ENCODE measurements at places on chromosomes 16 and 17.

DNA sequence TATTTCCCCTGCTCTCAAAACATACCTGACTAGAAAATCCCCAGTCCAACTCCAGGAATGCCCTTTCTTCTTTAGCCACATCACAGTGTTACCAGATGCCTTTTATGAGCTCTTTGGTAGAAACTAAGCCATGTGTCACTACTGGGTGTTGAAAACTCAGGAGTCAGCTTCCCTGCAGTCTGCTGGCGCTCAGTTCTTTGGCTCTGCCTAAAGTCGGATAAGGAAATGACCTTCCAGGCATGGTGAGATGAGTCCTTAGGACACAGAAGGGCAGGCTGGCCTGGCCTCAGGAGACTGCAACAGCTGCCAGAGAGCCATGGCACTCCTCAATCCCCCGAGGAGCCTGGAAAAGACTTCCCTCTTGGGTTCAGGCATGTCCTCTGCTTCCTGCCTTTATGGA, 89.1 kb downstream of the CDH13 start:
- no peak for DNase-seq

DNA sequence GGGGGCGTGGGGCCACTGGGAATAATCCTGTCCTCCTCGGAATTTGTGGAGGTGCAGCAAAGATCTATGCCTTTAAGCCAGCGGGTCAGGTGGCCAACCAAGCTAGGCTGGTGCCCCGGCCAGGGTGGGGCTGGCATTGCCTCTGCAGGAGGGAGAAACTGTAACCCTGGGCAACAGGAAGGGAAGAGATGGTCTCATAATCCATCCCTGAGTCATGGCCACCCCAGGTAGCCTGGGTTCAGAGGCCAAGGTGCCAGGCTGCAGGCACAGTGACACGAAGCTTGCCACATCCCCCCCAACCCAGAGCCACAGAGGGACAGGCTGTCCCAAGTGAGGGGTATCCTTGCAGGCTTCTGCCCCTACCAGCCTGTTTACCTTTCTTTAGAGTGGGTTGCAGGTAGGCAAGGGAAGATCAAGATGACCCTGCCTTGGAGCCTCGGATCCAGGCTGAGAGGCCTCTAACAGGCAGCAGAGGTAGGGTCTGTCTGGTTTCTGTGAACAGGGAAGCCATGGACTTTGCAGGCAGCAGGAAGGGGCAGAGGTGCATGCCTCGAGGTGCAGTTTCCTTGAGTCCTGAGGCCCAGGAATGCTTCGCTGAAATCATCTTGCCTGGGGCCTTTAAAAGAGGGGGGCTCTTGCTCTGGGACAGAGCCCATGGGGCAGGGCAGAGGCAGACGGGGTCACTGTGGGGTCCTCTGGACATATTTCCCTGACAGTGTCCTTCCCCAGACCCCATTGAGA, 4.0 kb downstream of the LASP1 start:
- no peak for DNase-seq

DNA sequence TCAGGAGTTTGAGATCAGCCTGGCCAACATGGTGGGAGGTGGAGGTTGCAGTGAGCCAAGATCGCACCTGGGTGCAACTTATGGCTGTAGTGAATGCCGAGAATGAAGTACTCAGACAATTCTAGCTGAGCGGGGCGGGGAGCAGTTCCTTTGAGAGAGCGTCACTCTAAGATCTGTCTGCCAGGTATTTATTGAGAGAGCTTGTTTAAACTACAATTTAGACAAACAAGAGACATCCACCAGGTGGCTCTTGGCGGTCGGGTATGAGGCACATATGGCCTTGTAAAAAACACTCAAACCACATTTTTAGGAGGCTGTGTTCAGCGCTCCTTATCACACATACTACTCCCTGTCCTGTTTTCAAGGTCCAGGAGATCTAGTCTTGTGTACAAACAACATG, 40.6 kb upstream of the CDH1 start:
- no peak for DNase-seq

GRCh38 chr17:35900708-35901480, 20.7 kb upstream of the CCL5 start:
- DNase-seq: no peak

DNA sequence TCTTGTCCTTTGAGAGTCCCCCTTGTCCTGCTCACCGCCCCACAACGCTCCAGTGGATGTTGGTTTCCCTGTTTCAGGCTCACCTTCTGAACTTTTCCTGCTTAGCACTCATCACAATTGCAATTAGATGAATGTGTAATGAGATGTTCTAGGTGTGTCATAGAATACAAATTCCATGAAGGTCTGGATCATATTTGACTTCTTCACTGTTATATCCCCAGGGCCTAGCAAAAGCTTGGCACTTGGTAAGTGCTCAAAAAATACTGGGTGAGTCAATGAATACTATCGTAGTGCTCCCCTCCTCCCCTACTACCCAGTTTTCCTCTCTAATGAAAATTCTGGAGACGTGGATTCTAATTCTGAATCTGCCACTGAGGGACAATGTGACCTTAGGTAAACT, 33.1 kb downstream of the DNAH3 start:
- no peak for DNase-seq

GRCh38 chr17:34837876-34838478, 123.3 kb downstream of the CCT6B start:
- DNase-seq: no peak

GRCh38 chr16:22325598-22326368, 28.6 kb downstream of the POLR3E start:
- no peak for DNase-seq

DNA sequence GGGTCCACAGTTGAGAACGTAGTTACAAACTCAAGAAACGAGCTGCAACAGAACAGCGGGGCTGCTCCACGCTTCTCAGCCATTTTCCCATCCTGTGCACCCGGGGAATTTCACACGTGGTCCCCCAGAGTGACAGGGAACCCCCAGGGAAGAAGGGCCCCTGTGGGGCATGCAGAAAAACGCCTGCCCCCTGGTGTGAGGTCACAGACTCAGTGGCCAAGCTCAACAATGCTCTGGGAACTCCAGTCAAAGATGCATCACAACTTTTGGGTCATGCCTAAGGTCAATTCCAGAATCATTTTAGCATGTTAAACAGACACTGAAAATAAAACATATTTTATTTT, 115.4 kb downstream of the ZNF778 start:
- DNase-seq: no peak

DNA sequence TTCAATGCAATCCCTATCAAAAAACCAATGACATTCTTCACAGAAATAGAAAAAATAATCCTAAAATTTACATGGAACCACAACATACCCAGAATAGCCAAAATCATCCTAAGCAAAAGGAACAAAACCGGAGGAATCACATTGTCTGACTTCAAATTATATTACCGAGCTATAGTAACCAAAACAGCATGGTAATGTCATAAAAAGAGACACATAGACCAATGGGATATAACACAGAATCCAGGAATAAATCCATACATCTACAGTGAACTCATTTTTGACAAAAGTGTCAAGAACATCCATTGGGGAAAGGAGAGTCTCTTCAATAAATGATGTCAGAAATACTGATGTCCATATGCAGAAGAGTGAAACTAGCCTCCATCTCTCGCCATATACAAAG, 105.8 kb upstream of the CORO6 start:
- DNase-seq: no peak

DNA sequence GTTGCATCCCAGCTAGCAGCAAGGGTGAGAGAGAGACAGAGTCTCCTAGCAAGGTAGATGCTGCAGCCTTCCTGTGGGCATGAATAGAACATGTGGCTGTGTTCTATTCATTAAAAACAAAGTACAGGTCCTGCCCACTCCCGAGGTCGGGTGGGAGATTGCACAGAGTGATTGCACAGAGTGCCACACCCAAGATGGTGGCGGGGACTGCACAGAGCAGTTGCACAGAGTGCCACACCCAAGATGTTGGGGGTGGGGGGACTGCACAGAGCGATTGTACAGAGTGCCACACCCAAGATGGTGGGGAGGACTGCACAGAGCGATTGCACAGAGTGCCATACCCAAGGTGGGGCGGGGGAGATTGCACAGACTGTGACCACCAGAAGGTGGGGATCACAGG, 410.8 kb upstream of the EEF2KMT start:
- no peak for DNase-seq

DNA sequence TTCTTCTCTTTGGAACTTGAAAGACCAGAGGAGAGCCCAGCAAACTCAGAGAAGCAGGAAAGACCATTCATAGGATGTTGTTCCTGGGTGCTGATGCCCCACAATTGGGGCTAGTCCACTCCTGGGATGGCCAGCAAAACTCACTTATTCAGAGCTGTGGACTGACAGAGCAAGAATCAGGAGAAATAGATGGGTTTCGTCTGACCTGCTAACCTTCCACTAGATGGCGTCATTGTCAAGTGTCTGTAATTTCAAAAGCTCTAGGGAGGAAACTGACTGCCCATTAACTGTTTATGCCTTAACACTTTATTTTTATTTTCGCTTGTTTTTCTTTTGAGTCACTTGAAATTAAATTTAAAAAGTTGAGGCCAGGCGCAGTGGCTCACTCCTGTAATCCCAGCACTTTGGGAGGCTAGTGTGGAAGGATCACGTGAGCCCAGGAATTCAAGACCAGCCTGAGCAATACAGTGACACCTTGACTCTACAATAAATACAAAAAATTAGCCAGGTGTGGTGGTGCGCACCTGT, 28.7 kb upstream of the MILR1 start:
- no peak for DNase-seq

GRCh38 chr16:56800355-56800754, 64.7 kb upstream of the SLC12A3 start:
- DNase-seq: no peak

GRCh38 chr16:87457709-87458423, 35.0 kb downstream of the ZCCHC14 start:
- DNase-seq: no peak

GRCh38 chr16:1393613-1394176, 20.8 kb downstream of the UNKL start:
- DNase-seq: no peak

DNA sequence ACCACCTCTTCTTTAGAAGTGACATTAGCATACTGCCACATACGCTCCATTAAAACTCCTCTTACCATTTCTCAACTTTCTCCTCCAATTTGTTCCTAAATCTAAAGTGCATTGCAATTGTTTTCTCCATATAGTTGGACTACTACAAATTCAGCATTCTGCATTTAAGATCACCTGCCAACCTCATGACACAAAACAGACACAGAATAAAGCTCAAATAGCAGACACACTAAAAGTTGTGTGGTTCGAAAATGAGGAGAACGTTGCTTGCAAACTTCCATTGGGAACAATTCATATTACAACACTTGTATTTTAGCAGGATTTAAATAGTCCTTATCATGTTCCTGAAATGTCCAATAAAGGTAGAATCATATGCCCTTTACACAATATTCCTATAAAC, 14.5 kb downstream of the ARHGAP17 start:
- DNase-seq: no peak

GRCh38 chr17:57588086-57588485, 157.0 kb downstream of the CCDC182 start:
- no peak for DNase-seq

- DNase-seq: no peak
These were observed 10.1 kb downstream of the LITAF start for GRCh38 chr16:11576427-11577289.

DNA sequence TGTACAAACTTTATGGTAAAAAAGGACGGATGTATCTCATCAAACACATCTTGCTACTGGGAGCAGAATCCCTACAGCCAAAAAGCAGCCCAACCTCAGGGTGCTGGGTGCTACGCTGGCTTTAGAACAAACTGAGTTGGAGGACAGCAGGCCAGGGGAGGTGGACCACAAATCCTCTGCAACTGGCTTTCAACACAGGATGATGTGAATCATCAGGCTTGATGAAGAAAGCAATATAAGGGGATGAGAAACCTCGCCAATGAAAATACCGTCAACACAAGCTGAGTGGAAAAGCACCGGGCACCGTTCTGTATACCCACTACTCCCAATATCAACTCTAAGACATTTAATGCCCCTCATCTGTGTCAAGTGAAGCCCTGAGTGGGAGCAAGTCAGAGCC, 14.3 kb downstream of the HBQ1 start:
- no peak for DNase-seq

GRCh38 chr17:19720631-19721426, 4.4 kb upstream of the SLC47A2 start:
- no peak for DNase-seq

DNA sequence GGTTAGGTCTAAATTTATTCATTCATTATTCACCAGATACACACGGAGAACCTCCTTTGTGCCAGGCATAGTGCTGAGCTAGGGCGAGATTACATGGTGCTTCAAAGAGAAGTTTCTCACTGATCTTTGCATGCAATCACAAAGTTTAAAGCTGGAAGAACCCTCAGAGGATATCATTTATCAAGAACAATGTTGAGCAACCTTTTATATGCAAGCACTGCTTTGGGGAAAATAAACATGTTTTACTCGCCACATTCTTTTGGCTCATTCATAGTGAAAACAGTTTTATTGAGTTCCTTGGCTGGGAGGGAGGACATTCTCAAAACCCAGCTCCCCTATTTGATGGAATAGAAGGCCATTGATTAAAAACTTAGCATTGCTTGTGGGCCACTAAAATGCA, 49.8 kb upstream of the XYLT1 start:
- DNase-seq: no peak

GRCh38 chr17:64236827-64237403, 26.1 kb downstream of the TEX2 start:
- no peak for DNase-seq

DNA sequence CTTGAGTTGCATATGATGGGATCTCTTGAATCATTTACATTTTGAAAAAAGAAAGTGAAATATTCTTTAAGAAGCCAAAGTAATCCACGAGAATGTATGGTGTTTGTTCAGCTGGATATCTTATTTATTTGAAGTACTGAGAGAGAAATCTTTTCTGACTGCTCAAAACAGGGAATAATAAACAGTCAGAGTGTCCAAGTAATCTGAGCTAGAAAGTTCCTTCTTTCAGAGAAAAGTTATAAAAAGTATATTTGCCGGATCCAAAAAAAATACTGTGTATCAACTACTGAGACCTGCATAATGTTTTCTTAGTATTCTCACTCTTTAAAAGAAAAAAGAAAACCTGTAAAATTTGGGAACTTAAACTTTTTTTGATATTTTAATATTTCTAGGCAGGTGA, 350.8 kb downstream of the WWOX start:
- DNase-seq: no peak

DNA sequence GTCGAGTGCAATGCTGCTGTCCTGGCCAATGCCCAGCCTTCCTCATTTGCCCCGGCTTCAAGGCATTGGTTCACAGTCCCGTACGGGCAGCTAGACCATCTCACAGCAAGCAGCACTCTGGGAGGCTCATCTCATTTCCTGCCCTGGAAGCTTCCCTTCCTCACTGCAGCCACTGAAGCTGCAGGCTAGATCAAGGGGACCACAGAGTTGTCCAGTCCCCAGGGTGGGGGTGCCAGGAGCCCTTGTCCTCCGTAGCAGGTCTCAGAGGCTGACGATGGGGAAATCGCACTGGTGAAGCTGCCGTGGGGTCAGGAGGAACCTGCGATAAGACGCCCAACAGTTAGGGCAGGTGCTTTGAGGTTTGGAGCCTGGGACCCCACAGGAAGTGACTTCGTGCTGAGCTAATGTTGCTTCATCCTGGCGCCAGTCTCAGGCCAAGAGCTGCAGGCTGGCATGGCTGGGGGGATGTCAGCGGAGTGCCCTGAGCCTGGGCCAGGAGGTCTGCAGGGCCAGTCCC, at the start of gene SPNS3:
Gene SPNS3, plus strand, starts transcription at position 426 of the 517 bp plus-strand sequence. Its CDS starts 28 bp downstream, at position 454.
- no peak for DNase-seq

GRCh38 chr17:9241371-9241712, 220.0 kb downstream of the NTN1 start:
- no peak for DNase-seq
